ENCODE measurements at places on chromosomes 1 and 21.

GRCh38 chr1:20078171-20078651 lies 8.2 kb downstream of the PLA2G5 start:
- H3K36me3 ChIP-seq: no peaks in the 10 kb centered on the region
- H3K27me3 ChIP-seq: no peaks in the 10 kb centered on the region
- H3K27ac ChIP-seq: no peak overlapping the region
- H3K4me3 ChIP-seq: no peak overlapping the region

- no peak overlapping the region for H3K27ac ChIP-seq
- H3K4me3 ChIP-seq: no peak overlapping the region
- no peak for DNase-seq
- no peaks in the 10 kb centered on the region for H3K27me3 ChIP-seq
- H3K36me3 ChIP-seq: no peaks in the 10 kb centered on the region
Observed at GRCh38 chr1:7326366-7326765, 444.7 kb upstream of the VAMP3 start.

- H3K4me1 ChIP-seq: 0 out of 2 replicates have a peak, but pooled peaks cover 6% of the 10 kb centered on the region
- H3K27me3 ChIP-seq: no peaks in the 10 kb centered on the region
- no peak for DNase-seq
- H3K36me3 ChIP-seq: no peaks in the 10 kb centered on the region
Observed at GRCh38 chr1:222616525-222616924, 1.4 kb upstream of the MIA3 start.

DNA sequence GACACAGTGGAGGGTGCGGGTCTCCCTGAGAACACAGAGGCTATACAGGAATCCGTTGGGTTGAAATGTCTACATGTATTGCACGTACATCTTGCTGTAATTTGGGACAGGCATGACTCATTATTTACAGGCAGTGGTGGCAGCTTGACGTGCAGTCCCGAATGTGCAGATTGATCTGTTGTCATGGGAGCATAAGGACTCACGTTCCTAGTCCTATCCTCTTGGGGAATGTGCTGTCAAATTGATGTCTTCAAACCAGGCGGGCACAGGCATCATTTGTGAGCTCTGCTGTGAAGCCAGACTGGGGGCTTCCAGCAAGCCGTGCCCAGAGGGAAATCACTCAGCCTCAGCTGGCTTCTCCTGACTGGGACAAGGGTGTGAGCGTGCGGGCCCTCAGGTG lies 40.5 kb downstream of the S100B start:
- peaks cover 1% of the 10 kb centered on the region for H3K36me3 ChIP-seq
- no peak for DNase-seq
- H3K27me3 ChIP-seq: no peaks in the 10 kb centered on the region

- no peak overlapping the region for H3K4me3 ChIP-seq
- no peak for DNase-seq
- no peak overlapping the region for H3K27ac ChIP-seq
- no peaks in the 10 kb centered on the region for H3K36me3 ChIP-seq
- H3K4me1 ChIP-seq: no peaks in the 10 kb centered on the region
- no peaks in the 10 kb centered on the region for H3K27me3 ChIP-seq
Observed at GRCh38 chr1:65605621-65606020, 185.2 kb downstream of the LEPR start.

GRCh38 chr1:112722601-112723510 lies 7.7 kb upstream of the PPM1J start:
- H3K36me3 ChIP-seq: no peaks in the 10 kb centered on the region
- no peak overlapping the region for H3K4me3 ChIP-seq
- peak; percentile 66 for DNase-seq
